A172 (cell line): ENCODE measurements at places on chromosomes 4 and X. TPM values are rescaled to one million over a fixed set of nuclear protein-coding genes. Genes with fewer than 3 reads are reported as not detected.
A peak's percentile ranks its signal among the peaks of the same experiment; 100 is the strongest.

DNA sequence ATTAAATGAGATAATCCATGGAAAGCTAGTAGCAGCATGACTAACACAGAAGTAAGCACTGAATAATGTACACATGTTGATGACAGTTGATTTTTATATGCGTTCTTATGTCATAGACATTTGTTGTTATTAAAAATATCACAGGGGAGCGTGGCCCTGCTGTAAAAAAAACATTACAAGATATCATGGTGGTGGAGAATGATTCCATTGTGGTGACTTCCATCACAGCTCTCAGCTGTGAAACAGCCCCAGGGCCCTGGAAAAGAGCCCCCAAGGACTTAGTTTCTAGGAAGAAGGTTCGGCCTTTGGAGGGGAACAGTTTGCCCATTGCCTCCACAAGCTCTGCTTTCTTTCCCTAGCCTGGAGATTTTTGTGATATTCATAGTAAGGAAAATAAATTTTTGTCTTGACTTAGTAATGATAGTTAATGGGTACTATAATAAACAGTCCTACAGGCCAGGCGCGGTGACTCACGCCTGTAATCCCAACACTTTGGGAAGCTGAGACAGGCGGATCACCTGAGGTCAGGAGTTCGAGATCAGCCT lies 49.9 kb downstream of the FAM114A1 start:
- no peak for DNase-seq

DNA sequence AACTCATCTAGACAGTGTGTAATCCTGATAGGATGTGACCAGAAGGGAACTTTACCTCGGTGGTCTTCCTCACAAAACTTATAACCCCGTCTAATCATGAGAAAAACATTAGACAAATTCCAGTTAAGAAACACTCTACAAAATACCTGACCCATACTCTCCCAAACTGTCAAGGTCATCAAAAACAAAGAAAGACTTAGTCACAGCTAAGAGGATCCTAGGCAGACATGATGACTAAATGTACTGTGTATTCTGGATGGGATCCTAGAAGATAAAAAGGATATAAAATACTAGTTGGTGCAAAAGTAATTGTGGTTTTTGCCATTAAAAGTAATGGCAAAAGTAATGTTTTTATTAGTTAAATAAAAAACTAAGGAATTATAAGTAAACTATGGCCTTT lies 81.6 kb downstream of the DTHD1 start:
- peak; percentile 48 for DNase-seq

- DNase-seq = no peak
Measured at GRCh38 chrX:45843518-45843917, 642.8 kb upstream of the DIPK2B start.

- DNase-seq = no peak
Measured at GRCh38 chrX:70769659-70770227, 138.8 kb downstream of the TEX11 start.

GRCh38 chrX:110722135-110722534 lies 73.5 kb downstream of the CHRDL1 start:
- no peak for DNase-seq

DNA sequence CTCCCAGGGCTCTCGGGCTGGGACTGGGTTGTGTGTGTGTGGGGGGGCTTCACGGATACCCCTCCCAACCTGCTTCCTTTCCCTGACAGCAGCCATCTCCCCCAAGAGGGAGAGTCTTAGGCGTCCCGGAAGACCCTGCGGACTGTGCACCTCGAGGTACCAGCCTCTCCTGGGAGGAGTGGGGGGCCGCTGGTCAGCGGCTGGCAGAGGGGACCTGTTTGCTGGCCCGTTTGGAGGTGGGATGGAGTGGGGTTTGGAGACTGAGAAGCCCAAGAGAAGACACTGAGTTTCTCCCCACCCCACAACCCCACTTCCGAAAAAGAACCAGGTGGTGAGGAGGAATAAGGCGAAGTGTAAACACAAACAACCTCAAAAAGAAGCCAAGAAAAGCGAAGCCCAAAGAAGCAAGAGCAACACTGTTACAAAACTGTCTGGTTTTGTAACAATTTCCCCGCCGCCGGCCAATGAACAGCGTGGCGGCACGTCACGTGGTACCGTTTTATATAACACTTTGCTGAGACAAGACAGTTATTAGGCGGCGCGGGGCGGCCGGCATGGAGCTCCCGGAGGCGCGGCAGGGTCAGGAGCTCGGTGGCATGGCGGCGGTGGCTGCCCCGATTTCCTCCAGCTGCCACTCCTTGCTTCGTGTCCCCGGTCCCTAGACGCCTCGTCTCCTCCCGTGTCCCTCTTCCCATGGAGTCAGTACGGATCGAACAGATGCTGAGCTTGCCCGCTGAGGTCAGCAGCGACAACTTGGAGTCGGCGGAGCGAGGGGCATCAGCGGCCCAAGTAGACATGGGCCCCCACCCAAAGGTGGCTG lies at the start of gene LONRF3:
LONRF3 (plus strand) TSS at position 531 of the 820 bp plus-strand sequence; CDS start at position 694, 163 bp downstream.
- DNase-seq = peak; percentile 4

DNA sequence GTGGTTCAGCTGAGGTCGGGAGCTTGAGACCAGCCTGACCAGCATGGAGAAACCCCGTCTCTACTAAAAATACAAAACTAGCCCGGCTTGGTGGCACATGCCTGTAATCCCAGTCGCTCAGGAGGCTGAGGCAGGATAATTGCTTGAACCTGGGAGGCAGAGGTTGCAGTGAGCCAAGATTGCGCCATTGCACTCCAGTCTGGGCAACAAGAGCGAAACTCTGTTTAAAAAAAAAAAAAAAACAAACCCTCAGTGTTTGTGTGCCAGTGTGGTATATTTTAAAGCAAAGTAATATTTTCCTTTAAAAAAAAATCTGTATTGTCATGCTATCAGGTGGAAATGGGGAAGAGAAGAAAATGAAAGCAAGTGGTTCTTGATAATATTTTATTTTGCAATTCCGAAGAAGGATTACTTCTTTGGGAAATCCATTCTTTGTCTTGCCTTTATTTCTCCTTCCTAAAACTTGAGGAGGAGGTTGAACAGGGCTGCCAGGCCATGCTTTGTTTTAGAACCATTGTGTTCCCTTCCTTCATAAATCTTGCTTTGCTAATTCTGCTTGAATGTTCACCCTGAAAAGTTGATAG lies 14.4 kb downstream of the ALG13 start:
- no peak for DNase-seq

DNA sequence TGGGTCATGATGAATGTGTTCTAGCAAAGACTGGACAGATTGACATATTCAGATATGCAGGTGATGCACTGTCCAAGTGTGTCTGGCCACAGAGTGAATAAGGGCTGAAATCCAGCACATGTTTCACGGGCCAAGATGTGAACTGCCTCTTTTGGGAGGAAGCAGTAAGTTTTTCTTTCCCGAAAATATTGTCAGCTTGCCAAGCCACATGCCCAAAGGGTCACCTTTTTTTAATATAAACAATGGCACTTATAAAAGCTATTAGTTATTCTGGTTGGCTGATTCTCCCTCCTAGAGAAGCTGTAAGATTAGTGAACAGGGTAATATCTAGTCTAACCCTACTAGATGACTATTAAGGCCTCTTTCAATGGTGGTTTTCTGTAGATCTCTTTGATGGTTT lies 1.5 kb upstream of the EDNRA start:
- no peak for DNase-seq

DNA sequence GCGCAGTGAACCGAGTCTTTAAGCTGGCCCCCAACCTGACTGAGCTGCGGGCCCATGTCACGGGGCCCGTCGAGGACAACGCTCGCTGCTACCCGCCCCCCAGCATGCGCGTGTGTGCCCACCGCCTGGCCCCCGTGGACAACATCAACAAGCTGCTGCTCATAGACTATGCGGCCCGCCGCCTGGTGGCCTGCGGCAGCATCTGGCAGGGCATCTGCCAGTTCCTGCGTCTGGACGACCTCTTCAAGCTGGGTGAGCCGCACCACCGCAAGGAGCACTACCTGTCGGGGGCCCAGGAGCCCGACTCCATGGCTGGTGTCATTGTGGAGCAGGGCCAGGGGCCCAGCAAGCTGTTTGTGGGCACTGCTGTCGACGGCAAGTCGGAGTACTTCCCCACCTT lies 2.2 kb downstream of the PLXNA3 start:
- no peak for DNase-seq

GRCh38 chr4:91222014-91222413 lies 1081.8 kb upstream of the GRID2 start:
- no peak for DNase-seq

DNA sequence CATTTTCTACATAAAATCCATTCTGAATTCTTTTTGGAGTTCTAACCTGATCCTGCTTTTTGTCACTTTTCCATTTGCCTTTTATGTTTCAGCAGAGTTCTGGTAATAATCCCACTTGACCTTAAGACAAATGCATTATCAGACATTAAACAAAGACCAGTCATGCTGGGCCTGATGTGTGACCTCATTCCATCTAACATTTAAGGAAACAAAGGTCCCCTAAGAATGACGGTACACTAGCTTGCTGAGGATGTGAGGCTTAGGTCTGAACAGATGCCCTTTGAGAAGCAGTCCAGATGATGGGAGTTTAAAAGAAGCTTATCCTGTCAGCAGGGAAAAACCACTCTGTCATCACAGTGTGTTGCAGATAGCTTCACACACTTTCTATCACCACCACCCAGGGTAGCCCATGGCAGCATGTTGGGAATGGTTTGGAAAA lies 38.1 kb upstream of the PDE5A start:
- no peak for DNase-seq

DNA sequence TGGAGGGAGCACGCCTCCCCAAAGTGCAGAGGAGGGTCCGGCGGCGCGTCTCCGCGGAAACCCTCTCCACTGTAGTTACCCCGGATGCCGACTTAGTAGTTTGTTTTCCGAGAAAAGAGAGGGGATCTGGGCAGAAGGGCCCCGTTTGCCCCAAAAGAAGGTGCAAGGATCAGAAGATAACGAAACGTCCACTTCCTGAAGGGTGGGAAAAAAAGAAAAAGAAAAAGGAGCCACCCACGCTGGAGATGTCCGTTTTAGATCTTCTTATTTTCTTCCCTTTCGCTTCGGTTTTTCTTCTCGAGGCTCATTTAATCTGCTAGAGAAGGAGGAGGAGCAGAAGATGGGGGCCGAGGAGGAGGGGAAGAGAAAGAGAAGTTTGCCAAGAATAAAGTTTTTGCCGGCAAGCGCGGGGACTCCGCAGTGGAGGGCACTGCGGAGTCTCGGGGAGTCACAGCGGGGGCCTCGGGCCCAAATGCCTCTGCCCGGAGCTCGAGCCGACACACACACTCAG lies 517 bp downstream of the LEF1 start:
- DNase-seq = peak; percentile 10

GRCh38 chr4:29259556-29259955 lies 1460.6 kb upstream of the PCDH7 start:
- DNase-seq = no peak

DNA sequence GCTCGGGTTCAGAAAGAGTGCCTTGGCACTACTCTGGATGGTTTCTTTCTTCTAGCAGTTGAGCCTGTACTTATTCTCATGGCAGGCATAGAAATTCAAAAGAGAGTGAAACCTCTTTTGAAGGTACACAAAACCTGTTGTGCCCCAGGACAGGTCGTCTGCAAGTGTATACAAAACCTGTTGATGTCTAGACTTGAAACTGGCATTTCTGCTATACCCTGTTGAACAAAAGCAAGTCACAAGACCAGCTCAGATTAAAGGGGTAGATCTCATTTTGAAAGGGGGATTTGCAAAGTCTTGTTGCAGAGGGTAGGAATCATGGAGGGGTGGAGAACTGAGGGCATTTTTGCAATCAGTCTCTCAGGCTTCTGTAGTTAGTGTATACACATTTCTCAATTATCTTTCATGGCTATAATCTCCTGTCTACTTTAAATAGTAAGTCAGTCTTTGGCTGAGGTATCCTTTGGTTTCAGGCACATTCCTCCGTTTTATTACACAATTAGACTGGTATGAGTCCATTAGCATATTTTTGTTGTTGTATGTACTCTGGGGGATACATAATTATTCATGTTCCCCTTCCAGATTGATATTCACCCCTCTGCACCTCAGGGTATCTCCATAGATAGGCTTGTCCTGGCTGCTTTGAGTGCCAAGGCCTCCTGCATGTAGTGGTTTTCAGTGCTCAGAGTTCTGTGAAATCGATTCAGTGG lies 251.4 kb downstream of the DTHD1 start:
- DNase-seq = no peak

DNA sequence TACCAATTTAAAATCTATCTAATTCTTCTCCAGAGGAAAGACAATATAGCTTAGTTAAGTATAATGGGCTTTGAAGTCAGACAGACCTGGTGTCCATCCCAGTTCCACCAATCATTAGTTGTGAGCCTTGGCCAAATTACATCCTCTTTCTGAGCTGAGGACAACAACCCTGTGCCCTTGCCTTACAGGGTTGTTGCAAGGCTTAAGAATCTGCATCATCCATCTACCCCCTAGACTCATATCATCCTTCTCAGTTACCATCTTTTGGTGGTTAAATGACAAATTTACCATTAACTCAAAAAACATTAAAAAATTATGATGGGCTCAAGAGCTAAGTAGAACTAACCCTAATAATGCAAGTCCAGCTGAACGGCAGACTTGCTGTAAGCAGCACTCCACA lies 51.6 kb downstream of the NAP1L5 start:
- DNase-seq = no peak

DNA sequence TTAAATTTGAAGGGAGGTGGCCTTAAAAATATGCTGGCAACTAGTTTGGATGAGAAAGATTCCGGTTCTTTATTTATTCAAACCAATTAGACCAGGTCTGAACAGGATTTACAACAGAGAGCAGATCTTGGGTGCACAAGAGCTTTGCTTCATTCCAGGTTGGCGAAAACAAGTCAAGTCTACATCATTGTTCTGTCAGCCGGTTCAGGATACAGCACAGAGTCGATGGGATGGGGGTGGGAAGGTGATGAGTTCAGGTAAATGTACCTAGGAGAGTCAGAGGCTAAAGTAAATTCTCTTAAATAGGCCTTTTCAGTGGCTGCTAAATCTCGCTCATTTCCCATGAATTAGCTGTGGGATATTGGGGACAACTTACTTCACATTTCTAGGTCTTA lies 882 bp upstream of the STIM2 start:
- no peak for DNase-seq

GRCh38 chr4:9999956-10000561 lies 21.2 kb downstream of the SLC2A9 start:
- DNase-seq = peak; percentile 31

Gene HS6ST2
- not detected in 2 replicates for total RNA-seq

Gene BTC
- 0.03 and 0.14 TPM in 2 replicates for total RNA-seq

Gene TMPRSS11F
- total RNA-seq = not detected in 2 replicates

Gene MAGEB1
- not detected in 2 replicates for total RNA-seq

Gene PNPLA4
- total RNA-seq = not detected in 2 replicates

Gene ZCCHC18
- total RNA-seq = 0.60 TPM in 1 of 2 replicates, not detected in the other
